HT1080 (cell line): ENCODE measurements at places on chromosomes 16 and 17. TPM values are rescaled to one million over a fixed set of nuclear protein-coding genes. Genes with fewer than 3 reads are reported as not detected.

Gene FAHD1
- 78.8 and 81.1 TPM in 2 replicates for total RNA-seq

Gene RAP1GAP2
- total RNA-seq, result 17.5 and 20.2 TPM in 2 replicates

Gene SYT17
- 1.0 and 1.4 TPM in 2 replicates for total RNA-seq

Gene HAS3
- total RNA-seq, result 3.4 and 4.1 TPM in 2 replicates

Gene LGALS9B
- total RNA-seq, result not detected in 2 replicates

Gene C1QTNF8
- not detected in 2 replicates for total RNA-seq

Gene MAP2K6
- total RNA-seq, result 7.3 and 8.1 TPM in 2 replicates

Gene PRKCB
- total RNA-seq, result not detected in 2 replicates

Gene CDRT4
- 0.53 TPM in 1 of 2 replicates, not detected in the other for total RNA-seq

Gene TBC1D3G
- not detected in 2 replicates for total RNA-seq

Gene PPY
- total RNA-seq, result not detected in 2 replicates

- no peak for DNase-seq
These were observed 2.6 kb downstream of the PARD6A start for GRCh38 chr16:67663151-67663876.

GRCh38 chr16:77910021-77910420 is 112.3 kb upstream of the CLEC3A start:
- DNase-seq, result no peak

DNA sequence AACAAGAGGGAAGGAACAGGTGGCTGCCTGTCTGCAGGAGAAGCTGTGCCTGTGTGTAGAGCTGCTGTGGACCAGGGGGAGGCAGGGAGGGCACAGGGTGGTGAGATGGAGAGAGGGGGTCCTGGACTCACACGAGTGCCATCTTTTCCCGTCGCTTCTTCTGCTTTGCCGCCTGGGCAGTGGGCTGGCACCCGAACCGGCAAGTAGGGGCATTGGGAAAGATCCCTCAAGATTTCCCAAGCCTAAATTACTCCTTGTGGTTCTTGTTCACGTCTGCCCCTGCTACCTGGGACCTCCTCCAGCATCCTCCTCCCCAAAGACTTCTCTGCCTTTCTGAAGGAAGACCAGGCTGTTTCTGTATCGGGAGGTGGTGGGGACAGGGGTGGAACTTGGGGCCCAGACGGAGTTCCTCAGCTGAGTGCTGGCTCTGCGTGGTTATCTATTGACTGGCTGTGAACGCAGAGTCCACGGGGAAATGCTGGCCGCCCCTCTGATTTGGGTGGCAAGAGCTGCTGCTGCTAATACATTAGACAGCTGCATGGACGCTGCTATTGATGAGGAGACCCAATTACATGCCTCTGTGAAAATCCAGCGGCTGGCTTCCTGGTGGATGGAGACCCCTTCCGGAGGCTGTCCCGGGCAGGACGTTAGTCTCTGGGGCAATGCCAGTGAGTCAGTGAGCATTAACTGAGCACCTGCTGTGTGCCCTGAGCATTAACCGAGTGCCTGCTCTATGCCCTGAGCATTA is 114.5 kb downstream of the OR1D5 start:
- no peak for DNase-seq

DNA sequence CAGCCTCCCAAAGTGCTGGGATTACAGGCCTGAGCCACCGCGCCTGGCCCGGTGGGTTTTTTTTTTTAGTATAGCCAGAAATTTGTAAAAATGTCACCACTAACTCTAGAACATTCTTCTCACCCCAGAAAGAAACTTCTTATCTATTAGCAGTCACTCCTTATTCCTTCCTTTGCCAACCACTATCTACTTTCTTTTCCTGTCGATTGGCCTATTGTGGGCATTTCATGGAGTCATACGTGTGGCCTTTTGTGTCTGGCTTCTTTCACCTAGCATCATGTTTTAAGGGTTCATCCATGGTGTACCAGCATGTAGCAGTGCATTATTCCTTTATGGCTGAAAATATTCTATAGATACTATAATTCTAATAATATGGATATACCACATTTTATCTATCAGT is 3.6 kb downstream of the CYB5D2 start:
- no peak for DNase-seq

- no peak for DNase-seq
These were observed 14.4 kb downstream of the ASPSCR1 start for GRCh38 chr17:81991684-81992305.

DNA sequence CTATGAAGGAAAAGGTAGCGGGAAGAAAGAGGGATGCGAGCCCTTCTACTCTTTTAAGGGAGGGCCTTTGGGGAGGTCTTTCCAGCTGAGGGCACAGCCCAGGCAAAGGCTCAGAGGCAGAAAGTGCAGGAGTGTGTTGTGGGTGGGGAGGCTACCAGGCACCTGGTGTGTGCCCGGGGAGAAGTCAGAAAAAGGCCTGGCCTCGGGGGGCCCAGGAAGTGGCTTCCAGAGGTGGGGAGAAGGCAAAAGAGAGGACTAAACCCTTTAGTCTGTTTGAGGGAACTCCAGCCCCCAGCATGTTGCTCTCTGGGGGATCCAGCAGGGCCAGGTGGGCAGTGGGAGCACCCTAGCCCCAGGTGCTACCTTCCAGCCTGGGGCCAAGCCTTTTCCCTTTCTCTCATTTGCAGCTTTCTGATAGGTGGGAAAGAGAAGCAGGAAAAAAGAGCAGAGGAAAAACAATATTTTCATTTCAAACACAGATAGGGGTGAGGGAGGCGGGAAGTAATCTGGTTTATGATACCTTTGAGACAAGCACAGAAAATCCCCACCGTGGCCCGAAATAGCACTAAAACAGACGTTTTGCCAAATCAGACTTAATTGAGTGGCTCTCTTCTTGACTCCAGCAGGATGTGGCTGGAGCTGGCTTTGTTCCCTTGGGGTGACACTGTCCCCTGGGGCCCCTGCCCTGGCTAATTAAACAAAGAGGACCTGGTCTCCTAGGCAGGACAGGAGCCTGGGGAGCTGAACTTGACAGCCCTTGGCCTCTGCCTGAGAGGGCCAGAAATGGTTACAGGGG is 10.4 kb downstream of the RAI1 start:
- DNase-seq, result no peak

DNA sequence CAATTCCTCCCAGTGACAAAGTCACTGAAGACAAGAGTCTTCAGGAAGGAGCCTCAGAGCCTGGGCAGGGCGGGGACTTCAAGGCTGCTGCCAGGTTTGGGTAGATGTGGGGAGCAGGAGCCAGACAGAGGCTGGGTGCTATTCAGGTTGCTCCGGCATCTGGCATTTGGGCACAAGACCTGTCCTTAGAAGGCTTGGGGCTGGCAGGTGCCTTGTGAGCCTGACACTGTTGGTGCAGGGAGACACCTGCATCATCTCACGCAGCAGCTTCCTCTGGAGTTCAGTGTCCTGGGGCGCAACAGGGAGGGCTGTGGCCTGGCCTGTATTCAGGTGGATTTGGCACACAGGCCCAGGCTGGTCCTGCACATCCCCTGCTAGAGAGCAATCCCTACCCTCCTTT is 65.0 kb downstream of the MPRIP start:
- no peak for DNase-seq

- no peak for DNase-seq
These were observed 92.4 kb downstream of the RGS9 start for GRCh38 chr17:65229621-65229995.

DNA sequence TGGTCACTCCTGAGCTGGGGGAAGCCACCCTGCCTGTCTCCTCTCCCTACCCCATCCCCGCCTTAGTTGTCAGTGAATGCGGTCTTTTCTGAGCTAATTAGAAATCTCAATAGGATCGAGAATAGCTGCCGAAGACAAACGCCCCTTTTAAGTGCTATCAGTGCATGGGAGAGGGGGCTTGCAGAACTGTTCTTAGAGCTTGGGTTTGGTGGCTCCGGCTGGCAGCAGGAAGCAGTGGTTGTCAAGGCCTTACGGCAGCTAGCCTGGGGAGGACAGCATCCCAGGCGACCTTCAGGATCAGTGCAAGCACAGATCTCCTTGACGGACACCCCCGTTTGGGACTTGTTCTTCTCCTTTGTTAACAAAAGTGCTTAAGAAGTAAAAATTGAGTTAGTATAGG is 195.1 kb downstream of the CCDC182 start:
- DNase-seq, result no peak

DNA sequence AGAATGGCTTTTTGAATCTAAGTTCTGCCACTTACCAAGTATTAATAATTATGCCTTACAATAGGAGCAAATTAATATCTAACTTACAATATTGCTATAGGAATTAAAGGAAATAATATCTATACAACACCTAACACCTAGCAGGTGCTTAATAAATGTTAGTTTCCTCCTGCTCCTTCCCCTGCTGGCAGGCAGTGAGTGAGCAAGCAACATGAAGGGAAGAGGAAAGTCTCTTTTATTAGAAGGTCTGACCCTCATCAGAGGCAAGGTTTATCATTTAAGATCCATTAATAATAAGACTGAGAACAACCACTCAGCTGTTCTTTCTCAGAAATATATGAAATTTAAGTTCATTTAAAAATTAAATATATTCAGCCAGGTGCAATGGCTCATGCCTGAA is 6.7 kb upstream of the DYNC1LI2 start:
- DNase-seq, result no peak

- DNase-seq, result no peak
These were observed 15.0 kb downstream of the HASPIN start for GRCh38 chr17:3738562-3739295.

- peak; percentile 15 for DNase-seq
These were observed 8.7 kb downstream of the C16orf87 start for GRCh38 chr16:46822270-46822669.

- DNase-seq, result no peak
These were observed 191.5 kb upstream of the SHISA6 start for GRCh38 chr17:11049539-11049938.

GRCh38 chr17:64262198-64262999 is 661 bp downstream of the TEX2 start:
- DNase-seq, result peak; percentile 23

GRCh38 chr16:10039220-10040096 is 142.8 kb downstream of the GRIN2A start:
- no peak for DNase-seq

DNA sequence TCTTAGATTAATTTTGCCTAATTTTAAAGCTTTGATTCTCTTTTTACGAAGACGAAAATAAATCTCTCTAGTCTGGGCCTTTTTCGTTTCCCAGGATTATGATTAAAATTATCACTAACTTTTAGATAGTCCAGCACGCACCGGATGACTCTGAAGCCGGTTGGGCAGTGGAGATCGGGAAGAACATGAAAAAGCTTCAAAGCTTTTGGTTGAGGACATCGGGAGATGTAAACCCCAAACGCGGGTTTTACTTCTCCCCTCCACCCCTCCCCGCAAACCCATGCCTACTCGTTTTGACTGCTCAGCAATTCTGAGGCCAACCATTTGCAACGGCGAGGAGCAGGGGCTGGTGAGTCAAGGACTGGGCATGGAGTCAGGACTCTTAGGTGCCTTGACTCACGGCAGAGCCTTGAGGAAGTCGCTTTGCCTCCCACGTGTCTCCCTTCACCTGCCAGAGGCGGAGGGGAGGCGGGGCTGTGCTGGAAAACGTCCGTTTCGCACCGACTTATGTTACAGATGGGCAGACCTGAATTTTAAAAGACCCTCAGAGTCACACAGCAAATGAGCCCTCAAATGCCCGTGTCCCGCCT is 989 bp upstream of the DUSP14 start:
- peak; percentile 89 for DNase-seq

- no peak for DNase-seq
These were observed 17.9 kb upstream of the SNTB2 start for GRCh38 chr16:69169051-69169450.

DNA sequence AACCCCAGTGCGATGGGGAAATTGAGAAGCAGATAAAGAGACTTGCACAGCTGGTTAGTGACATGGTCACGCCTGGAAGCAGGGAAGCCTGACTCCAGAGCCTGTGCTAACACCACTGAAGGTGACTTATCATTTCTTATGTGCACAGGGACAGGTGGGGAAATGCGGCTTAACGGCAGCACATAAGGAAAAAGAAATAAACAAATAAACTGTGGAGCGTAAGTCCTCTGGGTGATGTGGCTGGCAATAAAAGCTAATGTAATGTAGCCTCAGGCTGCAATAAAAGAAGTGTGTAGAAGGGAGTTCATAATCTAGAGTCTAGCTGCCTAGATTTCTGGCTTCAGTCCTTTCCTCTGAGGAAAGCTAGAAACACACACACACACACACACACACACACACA is 10.6 kb downstream of the CDH11 start:
- no peak for DNase-seq

DNA sequence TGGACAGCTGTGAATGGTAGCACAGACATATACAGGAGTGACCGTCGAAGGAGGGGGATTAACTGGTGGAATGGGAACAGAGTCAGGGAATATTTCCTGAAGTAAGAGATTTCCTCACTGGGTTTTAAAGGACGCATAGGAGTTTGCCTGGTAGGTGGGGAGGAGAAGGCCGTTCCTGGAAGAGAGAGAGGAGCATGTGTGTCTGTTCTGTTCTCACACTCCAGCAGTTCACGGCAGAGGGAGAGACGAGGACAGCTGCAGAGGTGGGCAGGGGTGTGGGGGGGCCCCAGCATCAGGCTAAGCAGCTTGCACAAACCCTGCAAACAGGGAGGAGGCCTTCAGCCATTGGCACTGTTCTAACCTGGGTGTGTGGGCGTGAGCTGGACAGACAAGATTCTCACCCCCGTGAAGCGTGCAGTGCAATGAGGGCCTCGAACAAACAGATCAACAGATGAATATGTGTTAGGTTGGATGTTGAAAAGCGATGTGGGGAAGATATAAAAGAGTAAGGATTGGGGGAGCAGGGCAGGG is 85.3 kb upstream of the GSE1 start:
- no peak for DNase-seq

- DNase-seq, result peak; percentile 58
These were observed 7.3 kb downstream of the C16orf89 start for GRCh38 chr16:5058476-5058875.

- no peak for DNase-seq
These were observed 24.2 kb downstream of the IGSF6 start for GRCh38 chr16:21628121-21628726.

DNA sequence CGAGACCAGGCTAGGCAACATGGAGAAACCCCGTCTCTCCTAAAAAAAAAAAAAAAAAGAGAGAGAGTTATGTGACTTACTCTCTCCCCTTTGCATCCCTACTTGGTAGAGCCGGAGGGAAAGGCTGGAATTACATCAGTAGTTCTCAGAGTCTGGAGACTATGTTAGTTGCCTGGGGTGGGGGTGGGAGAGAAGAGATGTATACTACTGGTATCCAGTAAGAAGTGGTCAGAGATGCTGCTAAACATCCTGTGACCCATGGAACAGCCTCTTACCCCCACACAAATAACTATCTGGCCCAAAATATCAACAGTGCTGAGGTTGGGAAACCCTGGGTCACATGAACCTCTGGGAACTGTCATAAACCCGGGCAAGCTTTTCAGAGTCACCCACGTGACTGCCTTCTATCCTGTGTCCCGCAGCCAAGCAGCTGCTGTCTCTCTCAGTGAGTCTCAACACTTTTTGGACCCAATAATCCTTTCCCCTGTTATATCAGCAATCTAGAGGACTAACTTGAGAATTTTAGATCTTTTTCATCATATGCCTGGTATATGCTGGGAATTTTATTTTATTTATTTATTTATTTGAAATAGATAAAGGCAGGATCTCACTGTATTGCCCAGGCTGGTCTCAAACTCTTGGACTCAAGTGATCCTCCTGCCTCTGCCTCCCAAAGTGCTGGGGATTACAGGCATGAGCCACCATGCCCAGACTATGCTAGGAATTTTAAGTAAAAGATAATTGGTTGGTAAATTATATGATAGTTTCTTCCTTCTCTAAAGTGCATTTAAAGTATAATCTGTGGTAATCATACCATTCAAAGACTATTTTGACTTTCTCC is 8.7 kb downstream of the EIF1 start:
- DNase-seq, result peak; percentile 30
